Ascending aorta (tissue), 2 donors: ENCODE measurements at places on chromosomes 11 and 22.

- no peak overlapping the region for H3K4me3 ChIP-seq
- H3K27me3 ChIP-seq: no peaks in the 10 kb centered on the region
- H3K27ac ChIP-seq: no peak overlapping the region
- H3K4me1 ChIP-seq: no peaks in the 10 kb centered on the region
- peaks cover 11% of the 10 kb centered on the region for H3K36me3 ChIP-seq
Observed at GRCh38 chr22:31891366-31892079, 52.8 kb upstream of the YWHAH start.

DNA sequence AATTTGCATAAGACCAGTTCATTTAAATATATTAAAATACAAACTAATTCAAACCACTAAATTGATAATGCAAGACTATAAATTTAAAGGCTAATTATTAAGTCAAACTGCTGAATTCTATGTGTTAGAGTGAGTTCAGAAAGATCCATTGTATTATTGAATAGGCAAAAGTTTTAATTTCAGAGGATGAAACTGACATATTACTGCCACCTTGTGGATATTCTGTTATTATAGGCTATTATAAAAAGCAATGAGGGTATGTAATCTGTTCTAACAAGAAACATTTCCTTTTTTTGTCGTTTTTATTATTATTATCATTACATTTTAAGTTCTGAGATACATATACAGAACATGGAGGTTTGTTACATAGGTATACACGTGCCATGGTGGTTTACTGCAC lies 20.9 kb upstream of the NAALAD2 start:
- DNase-seq: no peak
- no peaks in the 10 kb centered on the region for H3K27me3 ChIP-seq
- H3K4me1 ChIP-seq: no peaks in the 10 kb centered on the region

DNA sequence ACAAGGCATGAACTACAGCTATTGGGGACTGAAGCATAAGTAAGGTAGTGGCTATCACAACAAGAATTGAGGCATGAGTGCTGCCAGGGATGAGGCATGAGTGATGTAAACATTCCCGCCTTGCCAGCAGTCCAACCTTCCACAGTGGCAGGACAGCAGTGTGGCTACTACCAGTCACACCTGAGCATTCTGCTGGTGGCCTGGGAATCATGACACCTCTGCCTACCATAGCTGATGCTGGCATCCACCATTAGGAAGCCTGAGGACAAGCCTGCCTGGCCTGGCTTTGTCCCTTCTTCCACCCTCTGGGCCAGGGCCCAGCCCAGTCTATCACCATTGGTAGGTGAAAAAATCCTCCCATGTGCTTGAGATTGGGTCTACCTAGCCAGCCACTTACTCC lies 712.8 kb upstream of the CCDC90B start:
- H3K36me3 ChIP-seq: no peaks in the 10 kb centered on the region
- H3K4me3 ChIP-seq: no peak overlapping the region
- H3K4me1 ChIP-seq: no peaks in the 10 kb centered on the region
- H3K27me3 ChIP-seq: no peaks in the 10 kb centered on the region
- no peak for DNase-seq

GRCh38 chr11:90468923-90469322 lies 246.1 kb upstream of the CHORDC1 start:
- no peak overlapping the region for H3K4me3 ChIP-seq
- H3K36me3 ChIP-seq: no peaks in the 10 kb centered on the region
- H3K4me1 ChIP-seq: no peaks in the 10 kb centered on the region

DNA sequence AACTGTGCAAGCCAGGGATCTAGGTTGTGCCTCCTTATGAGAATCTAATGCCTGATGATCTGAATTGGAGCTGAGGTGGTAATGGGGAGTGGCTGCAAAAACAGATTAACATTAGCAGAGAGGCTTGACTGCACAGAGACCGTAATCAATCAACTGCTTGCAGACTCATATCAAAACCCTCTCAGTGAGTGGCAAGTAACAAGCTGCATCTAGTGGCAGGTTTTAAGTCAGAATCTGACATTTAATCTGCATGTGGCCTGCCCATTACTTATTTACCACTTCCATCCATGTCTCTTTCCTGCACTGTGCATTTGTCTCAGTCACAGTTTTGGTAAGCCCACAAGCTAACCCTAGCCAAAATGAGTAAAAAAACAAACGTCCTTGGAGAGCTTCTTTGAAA lies 11.2 kb downstream of the C11orf58 start:
- no peak for DNase-seq
- no peaks in the 10 kb centered on the region for H3K4me1 ChIP-seq
- H3K36me3 ChIP-seq: peaks cover 74% of the 10 kb centered on the region
- no peak overlapping the region for H3K27ac ChIP-seq
- no peaks in the 10 kb centered on the region for H3K27me3 ChIP-seq

DNA sequence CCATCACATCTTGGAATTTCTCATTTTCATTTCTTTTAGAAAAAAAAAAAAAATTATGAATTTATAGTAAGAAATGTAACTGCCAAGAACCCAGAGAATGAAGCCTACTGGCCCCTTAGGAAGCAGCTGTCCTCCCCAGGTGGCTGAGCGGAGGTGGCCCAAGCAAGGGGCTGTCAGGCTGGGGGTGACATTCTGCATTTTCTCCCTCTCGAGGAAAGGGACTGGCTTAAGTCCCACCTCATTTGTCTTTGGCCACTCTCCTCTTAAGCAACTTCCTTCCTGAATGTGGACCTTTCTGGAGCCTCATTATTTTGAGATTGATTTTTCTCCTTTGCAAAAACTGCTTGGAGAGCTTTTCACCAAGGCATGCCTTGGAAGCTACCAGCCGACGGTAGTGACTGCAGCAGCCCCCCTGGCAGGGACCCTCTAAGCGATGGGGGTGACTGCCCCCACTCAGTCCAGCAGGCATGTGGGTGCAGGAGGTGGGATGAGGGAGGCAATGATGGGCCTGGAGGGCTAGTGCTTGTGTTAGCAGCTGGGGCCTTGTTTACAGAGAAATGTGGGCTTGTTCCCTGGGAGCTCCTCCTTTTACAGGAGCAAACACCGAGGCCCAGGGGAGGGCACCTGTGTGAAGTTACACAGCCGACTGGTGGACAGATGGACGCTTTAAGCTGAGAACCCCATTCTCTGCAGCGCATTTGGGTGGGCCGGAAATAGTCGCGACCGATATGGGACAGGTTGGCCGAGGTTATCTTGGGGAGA lies 111.7 kb downstream of the MORC2 start:
- H3K36me3 ChIP-seq: no peaks in the 10 kb centered on the region
- H3K27me3 ChIP-seq: no peaks in the 10 kb centered on the region
- H3K4me1 ChIP-seq: no peaks in the 10 kb centered on the region
- H3K27ac ChIP-seq: no peak overlapping the region
